ENCODE measurements at places on chromosomes 2 and 18.

DNA sequence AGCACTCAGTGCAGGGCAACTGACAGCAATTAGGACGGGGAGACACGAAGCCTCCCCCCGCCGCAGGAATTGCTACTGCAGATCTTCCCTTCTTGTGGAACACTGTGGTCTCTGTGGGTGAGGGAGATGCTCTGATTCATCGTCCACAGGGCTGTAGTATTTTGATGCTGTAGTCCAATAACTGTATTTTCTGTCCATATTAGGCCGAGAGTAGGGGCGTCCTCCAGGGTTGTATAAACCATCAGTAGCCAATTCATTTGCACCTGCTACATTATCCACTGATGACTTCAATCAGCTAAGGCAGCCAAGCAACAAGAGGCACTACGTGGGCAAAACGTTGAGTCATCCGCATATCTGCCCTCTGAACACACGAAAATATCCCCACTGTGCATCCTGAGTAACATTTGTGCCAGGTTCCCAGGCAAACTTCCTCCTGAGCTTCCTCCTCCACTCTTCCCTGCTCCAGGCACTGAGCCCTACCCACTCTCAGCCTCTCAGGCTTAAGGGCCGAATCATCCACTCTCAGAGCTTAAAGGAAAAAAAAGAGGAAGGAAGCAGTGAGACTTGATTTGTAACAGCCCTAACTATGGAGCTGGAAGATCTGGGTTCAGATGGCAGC, 62.1 kb downstream of the LBH start:
- peak; percentile 26 for DNase-seq

GRCh38 chr2:231258701-231259100, 60.3 kb downstream of the ARMC9 start:
- no peak for DNase-seq

GRCh38 chr2:8496617-8497016, 185.2 kb upstream of the ID2 start:
- DNase-seq, result no peak

DNA sequence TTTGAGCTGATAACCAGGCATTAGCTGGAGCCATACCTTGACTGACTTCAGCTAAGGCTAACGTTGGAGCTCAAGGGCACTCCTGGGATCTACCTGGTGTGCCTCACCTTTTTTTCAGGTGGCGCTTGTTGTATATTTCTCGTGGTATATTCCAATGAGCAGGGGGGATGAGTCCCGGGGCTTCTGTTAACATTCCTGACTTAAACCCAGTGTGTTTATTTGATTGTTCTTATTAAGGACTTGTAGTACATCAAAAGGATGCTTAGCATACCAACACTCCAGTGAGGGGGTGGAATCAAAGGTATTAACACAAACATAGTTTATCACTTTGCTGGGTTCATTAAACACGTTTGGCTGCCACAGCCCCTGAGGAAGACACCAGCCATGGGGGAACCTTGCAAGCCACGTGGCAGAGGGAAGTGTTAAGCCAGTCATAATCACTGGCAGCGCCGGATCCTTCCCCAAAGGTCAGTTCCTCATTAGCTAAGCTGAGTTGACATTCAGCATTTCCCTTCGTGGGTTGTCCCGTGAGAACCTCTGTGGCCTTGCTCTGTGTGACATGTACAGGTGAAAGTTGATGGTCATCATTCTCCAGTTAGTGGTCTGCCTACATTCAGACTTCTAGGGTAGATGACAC, 119.5 kb upstream of the MCFD2 start:
- DNase-seq, result no peak

GRCh38 chr2:37466533-37467222, 122.2 kb downstream of the QPCT start:
- DNase-seq, result no peak

DNA sequence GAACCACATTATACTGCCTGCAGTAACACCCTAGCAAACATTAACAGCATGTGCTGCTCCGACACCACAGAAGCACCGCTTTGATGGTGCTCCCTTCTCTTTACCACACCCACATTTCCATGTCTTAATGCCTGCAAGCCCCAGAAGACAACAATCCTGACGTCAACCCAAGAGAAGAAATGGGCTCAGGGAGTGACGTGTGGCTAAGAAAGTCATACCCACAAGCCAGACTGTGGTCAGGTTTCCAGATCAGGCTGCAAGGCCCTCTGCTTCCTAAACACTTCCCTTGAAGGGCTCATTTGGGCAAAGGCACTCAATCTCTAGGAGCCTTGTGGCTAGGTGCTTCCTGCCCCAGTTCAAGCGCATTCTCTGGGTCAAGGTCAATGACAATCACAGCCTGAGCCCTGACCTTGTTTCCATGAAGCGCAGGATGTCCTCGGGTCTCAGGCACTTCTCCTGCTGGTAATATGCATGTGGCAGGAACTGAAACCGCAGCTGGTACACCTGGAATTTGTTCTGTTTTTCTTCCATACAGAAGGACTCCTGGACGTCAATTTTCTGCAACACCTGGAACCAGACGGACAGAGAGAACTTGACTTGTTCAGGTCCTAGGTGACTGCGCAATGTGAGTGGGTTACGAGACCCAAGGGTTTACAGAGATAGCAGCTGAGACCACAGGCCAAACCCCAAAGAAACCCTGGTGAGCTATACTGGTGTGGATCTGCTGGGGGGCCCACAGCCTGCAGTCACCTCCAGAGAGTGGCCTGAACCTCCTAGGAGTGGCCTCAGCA, 67.2 kb downstream of the POLR1A start:
- peak; percentile 83 for DNase-seq

GRCh38 chr2:234038076-234038802, 12.3 kb upstream of the SPP2 start:
- no peak for DNase-seq

DNA sequence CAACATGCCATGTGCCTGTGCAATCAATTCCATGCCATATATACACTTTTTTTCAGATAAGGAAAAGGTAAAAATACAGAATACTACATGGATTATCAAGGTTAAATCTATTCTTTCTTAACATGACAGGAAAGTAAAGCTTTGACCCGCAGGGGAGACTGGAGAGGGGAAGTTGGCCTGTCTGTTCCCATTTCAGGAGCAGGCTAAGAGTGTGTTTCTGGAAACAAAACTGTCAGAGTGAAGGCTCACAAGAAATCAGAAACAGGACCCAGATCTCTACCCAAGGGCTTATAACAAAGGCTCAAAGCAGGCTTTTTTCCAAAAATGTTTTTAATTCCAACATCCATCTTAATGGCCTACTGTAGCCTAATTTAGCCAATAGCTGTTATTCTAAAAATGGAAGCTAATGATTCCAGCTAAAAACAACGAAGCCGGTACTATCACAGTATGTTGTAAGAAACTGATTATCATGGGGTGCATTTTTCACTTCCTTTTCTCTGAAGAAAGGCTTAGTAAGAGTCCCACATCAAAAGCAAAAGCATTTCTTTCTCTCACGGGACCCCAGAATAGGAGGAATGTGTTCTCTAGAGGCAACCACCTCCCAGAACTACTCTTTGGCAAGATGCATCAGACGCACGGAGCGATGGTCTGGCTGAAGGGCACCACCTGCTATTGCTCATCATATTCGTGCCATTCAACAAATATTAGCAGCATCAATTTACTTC, 41.4 kb downstream of the FECH start:
- no peak for DNase-seq

DNA sequence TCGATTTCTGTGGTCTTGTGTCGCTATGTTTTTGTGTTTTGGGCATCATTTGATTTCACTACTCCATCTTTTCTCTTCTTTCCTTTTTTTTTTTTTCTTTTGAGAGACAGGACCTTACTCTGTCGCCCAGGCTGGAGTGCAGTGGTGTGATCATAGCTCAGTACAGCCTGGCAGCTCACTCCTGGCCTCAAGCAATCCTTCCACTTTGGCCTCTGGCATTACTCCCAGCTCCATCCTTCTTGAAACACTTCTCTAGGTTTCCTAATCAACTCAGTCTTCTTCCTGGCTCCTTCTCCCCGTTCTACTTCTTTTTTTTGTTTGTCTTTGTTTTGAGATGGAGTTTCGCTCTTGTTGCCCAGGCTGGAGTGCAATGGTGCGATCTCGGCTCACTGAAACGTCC, 26.5 kb downstream of the TCF23 start:
- no peak for DNase-seq

GRCh38 chr2:205245652-205246051, 436.6 kb upstream of the NRP2 start:
- DNase-seq, result no peak

DNA sequence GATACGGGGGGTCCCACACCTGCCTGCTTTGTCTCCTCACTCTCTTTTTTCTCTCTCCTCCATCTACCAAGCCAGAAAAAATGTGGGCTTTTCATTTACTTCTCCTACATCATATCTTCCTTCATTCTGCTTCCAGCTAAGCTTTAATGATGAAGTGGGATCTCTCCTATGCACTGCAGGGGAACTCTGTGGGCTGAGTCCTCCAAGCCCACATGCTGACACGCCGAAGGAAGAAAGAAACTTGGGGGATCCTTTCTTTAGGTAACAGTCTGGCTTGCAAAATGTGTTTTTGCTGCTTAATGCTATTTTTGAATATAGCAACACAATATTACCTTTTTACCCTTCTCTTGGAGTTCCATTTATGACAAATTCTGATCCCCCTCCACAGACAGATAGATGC, 33.6 kb upstream of the YWHAQ start:
- DNase-seq, result no peak

- DNase-seq, result no peak
Observed at GRCh38 chr2:221425891-221426290, 146.2 kb downstream of the EPHA4 start.

DNA sequence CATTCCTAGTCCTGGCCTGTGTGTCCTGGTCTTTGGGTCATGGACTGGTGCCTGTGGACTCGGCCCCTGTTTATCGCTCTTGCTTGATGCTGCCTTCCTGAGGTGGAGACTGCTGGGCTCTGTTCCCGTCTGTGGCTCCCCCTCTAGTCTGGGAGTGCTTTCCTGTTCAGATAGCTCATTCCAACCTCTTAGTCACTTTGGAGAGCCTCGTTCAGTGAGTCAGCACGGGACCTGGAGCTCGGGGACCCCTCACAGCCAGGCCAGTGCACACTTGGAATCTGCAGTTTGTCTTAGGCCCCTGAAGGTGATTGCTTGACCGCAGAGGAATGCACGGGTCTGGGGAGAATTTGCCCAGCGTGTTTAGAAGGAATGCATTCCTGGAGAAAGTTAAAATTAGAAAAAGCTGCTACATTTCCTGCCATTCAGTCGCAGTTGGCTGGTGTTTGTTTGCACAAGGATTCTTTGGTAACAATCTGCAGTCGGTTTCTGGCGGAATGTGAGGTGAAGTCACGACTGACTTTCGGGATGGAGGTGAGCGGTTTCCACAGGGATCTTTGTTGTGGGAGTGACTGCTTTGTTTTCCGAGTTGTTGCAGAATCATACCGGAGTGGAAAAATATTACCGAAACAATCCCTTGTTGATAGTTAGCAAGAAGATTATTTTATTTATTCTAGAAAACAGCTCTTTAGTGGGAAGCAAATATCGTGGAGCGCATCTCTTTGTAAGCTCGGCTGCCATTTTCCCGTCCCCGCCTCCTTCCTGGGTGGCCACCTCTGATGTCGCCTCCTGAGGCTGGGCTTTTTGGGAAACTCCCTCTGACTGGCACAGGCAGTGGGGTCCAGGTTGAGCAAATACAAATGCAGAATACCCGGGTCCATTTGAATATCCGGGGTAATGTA, 29.6 kb downstream of the SH3BP4 start:
- no peak for DNase-seq

DNA sequence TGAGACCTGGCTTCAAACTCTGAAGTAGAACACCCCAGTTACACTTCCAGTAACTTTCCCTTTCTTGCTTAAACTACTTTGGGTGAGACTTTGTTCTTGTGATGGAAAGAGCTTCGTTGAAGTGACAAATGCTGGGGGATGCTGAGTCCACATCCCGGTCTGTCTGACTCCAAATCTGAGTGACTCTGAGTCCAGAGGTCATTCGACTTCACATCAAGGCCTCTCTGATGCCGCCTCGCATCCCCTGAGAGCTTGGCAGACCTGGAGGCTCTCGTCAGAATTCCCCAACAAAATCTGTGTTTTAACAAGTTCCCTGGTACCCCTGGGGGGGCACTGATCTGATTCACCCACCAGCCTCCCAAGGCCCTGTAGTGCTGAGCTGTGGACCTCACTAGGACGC, 31.6 kb upstream of the ROCK2 start:
- DNase-seq, result no peak

GRCh38 chr2:446303-446874, 158.5 kb upstream of the ALKAL2 start:
- DNase-seq, result no peak

DNA sequence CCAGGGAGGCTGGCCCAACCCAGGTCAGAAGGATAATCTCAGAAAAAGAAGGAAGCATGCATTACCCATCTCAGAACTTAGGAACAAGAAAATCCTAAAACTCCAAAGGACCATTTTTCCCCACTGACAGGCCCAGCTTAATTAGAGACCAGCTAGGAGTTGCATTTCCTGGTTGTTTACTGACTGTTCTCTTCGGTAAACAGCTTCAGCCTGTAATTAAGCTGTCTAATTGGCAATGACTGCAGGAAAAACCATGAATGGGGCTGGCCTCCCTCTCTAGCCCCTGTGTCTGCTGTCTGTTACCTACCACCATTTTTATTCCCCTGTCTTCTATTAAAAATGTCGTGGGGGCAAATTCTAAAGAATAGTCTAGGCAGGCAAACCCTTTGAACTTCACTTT, 146.5 kb downstream of the AGAP1 start:
- no peak for DNase-seq

GRCh38 chr18:71371951-71372605, 1083.2 kb downstream of the SOCS6 start:
- no peak for DNase-seq

Data from activated CD4-positive, alpha-beta T cell treated with anti-CD3 and anti-CD28 coated beads for 36 hours (primary cell).